DMS53 (cell line): ENCODE measurements at places on chromosomes 1 and 21.

- no peak for DNase-seq
These were observed 12.6 kb upstream of the SAMD11 start for GRCh38 chr1:910881-911721.

DNA sequence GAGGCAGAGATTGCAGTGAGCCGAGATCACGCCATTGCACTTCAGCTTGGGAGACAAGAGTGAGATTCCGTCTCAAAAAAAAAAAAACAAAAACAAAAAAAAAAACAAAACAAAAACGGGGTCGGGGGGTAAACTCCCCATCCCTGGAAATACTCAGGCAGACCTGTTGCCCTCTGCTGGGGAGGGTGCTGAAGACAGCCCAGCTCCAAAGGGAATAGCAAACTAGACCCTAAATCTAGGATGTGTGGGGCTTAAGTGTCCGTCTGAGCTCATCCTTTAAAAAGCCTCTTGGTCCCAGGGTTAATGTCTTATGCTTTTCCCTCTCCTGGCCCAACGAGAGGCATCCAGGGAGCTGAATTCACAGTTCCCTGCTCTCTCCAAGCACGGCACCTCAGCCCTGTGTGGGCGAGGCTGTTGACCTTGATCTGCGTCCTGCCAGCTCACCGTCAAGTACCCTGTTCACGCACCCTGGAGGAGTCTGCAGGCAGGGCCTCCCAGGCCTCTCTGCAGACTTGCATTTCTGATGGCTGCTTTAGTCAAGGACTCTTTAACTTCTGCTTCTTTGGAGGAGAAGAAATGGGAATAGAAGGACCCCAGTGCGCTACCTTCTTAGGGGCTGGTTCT is 22.3 kb downstream of the KCND3 start:
- DNase-seq = peak; percentile 20

- peak; percentile 29 for DNase-seq
These were observed 5.0 kb downstream of the CHRNB2 start for GRCh38 chr1:154572468-154573167.

DNA sequence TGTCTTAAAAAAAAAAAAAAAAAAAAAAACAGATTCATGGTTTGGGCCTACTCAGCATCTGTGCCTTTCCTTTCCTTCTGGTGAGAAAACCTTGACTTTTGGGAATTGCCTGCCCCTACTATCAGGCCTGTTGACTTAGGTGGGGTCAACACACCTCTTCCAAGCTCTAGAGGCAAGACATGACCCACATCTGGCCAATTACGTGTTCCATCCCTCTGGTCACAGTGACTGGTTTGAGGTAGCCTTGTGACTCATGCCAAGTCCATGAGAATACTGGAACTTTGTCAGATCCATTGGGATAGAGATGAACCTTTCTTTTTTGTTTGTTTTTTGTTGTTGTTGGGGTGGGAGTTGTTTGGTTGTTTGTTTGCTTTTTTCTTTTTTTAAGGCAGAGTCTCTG is 37.3 kb upstream of the KHDRBS1 start:
- DNase-seq = no peak

DNA sequence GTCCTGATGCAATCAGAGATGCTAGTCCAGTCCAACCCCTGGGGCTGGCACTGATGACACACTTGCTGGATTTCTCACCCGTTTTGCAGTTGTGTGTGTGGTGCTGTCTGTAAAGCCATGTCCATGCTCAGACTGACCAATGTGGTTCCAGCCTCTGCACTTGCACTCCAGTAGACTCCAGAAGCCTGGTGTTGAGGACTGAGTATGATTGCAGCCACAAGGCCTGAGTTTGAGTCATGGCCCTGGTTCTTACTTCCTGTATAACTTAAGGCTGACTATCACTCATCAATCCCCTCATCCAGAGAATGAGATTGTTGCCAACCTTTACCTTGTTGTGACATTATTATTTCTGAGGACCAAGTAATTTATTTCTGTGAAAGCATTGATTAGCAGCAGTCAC is 34.8 kb upstream of the IKBKE start:
- no peak for DNase-seq

GRCh38 chr1:111851552-111851951 is 95.9 kb downstream of the DDX20 start:
- no peak for DNase-seq

DNA sequence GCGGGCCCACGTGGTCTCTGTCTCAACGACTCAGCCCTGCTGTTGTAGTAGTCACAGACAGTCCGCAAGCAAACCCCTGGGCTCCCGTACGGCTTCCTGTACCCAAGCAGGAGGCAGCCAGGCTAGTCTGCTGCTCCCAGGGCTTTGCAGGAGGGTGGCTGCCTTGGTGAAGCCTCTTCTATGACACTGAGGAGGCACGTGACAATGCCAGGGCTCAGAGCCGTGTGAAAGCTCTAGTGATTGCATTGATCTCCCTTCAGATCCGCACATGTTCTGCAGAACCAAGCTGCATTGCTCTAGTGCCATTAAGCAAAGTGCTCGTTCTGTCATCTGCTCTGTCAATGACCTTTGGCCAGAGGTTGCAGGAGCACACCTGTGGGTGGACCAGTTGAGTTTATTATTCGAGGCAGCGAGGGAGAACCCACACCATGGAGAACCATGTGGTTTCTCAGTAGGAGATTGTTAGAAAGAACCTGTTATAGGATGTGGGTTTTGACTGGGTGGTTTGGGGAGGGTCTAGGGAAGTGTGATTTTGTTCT is 18.0 kb downstream of the UMODL1 start:
- DNase-seq = peak; percentile 19

- DNase-seq = no peak
These were observed 7.3 kb upstream of the S100A3 start for GRCh38 chr1:153556348-153556747.

GRCh38 chr1:244205906-244206305 is 154.8 kb downstream of the ZBTB18 start:
- DNase-seq = no peak

- DNase-seq = no peak
These were observed 32.1 kb downstream of the CTNNBIP1 start for GRCh38 chr1:9877962-9878361.

DNA sequence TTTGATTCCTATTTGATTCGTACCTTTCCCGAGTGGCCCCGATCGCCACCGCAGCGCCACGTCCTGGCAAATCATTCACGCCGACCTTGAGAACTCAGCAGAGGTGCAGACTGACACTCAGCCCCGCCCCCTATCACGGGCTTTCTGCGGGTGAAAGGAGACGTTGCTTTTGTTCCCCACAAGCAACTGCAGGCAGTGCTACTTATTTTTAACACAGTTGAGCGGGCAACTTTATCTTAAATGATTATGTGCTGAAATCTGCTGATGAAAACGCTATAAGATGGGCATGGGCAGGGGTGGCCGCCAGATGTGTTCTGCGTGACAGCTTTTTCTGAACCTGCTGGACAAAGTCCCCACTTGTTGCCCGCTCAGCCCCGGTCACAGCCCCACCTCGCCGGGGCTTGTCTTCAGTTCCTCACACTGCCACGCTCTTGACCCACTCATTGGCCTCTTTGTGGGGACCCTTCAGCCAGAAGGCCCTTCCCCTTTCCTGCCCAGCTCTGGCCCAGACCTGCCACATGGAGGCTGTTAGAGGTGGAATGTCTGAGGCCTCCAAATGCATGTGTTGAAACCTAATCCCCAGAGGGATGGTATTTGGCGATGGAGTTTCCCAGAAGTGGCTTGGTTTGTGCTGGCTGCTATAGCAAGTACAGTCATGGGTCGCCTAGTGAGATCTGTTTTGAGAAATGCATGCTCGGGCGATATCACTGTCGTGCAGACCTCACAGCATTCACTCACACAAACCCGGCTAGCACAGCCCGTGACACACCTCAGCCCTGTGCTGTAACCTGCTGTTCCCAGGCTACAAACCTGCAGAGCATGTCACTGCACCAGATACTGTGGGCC is 15.7 kb upstream of the PDXK start:
- peak; percentile 56 for DNase-seq

- DNase-seq = peak; percentile 72
These were observed 1.0 kb downstream of the TMEM200B start for GRCh38 chr1:29122682-29123052.
